ENCODE measurements at places on chromosomes 7 and 10.

GRCh38 chr7:131235489-131236317, 92.0 kb upstream of the MKLN1 start:
- no peak for DNase-seq

GRCh38 chr7:26645121-26645520, 219.3 kb downstream of the SKAP2 start:
- DNase-seq, result no peak

- DNase-seq, result no peak
Measured at GRCh38 chr10:94614558-94614957, 69.0 kb downstream of the HELLS start.

DNA sequence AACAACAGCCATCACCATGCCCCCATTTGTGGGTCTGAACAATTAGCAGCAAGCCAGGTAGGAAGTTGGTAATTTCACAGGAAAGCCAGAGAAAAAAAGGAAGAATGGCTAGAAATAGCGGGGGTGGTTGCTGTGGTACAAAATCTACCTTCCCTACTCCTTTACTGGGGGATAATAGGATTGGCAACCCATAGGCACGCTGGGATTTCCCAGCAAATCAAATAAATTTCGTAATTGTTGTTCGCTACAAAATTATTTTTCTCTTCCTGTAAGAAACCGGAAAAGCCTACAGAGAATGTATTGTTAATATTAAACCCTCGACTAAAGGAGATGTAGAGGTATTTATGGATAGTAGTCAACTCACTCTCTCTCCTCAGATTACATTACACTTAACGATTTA, 123.9 kb downstream of the DOCK4 start:
- no peak for DNase-seq

GRCh38 chr7:74495112-74496086, 41.7 kb downstream of the GTF2IRD1 start:
- no peak for DNase-seq

DNA sequence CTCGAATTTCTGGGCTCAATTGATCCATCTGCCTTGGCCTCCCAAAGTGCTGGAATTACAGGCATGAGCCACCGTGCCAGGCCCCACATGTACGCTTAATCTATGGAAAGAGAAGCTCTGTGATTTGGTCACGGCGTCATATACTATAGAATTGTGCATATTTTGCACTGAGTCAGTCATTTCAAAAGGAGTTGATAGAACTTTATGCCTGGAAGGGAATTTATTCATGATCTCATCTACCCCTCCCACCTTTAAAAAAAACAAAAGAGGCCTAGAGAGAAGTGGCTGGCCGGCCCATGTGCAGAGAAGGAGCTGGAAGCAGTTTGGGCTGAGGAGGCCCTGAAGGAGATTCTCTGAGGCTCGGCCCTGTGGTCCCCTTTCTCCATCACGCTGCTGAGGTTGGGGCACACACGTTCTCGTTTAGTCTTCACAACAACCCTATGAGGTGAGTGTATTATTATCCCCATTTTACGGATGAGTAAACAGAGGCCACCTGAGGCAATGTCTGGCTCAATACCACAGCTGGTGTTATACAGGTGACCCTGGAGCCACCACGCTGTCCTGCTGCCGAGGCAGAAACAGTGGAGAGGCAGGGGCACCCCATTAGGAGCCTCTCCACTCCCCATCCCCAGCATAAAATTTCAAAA, 47.2 kb upstream of the ZRANB1 start:
- peak; percentile 28 for DNase-seq

- peak; percentile 23 for DNase-seq
Measured at GRCh38 chr7:94374721-94375566, 19.8 kb upstream of the COL1A2 start.

GRCh38 chr7:132438926-132439325, 137.3 kb downstream of the PLXNA4 start:
- no peak for DNase-seq

DNA sequence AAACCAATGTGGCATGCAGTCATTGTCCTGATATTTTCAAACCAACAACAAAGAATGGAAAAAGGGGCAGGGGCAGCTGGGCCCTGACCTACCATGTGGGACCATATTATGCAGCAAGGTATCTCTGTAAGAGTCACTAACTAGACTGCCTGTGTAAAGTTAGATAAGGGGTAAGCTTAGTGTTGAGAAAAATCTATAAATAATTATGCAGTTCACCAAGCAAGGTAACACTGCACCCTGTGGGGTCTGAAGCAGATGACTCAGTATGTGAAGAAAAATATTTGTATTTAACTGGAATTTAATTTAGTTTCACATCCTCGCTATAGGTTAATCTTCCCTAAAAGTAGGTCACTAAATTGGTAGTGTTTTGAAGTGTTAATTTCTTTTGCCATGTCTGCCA, 99.3 kb downstream of the PPP1R3A start:
- no peak for DNase-seq

- DNase-seq, result no peak
Measured at GRCh38 chr7:139487366-139488080, 4.0 kb upstream of the KLRG2 start.

GRCh38 chr7:2074691-2075090, 158.1 kb downstream of the MAD1L1 start:
- DNase-seq, result no peak

DNA sequence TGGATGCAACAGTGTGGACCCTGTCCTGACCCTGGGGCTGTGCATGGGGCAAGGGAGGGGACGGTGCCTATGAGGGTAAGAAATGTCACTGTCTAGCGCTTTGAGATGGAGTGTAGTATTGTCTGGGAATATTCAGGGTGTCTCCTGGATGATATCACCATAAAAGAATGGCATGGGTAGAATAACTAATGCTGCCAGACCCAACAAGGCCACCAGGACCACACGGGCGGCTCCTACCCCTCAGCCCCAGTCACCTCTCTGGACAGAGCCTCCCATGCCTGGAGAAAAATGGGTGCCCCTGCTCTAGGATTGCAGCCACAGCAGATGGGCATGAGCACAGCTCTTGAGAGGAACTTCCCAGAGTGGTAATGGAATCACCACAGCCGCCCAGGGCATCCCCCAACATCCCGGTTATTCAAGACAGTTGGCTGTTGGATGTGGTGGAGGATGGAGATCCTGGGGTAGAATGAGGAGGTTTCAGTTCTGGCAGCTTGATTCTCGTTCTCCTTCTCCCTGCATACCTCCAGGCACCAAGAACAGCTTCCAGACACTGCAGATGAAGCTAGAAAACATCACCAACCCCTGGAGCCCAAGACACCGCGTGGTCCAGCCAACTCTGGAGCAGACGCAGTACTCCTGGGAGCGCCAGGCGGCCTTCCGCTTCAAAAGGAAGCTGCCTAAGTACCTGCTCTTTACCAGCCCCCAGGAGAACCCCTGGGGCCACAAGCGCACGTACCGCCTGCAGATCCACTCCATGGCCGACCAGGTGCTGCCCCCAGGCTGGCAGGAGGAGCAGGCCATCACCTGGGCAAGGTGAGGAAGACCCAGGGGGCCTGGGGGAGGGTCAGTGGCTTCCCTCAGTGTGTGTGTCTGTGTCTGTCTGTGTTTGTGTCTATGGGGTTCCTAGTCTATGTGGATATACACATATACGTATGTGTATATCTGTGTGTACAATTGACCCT, 6.2 kb downstream of the AOC1 start:
- peak; percentile 2 for DNase-seq

DNA sequence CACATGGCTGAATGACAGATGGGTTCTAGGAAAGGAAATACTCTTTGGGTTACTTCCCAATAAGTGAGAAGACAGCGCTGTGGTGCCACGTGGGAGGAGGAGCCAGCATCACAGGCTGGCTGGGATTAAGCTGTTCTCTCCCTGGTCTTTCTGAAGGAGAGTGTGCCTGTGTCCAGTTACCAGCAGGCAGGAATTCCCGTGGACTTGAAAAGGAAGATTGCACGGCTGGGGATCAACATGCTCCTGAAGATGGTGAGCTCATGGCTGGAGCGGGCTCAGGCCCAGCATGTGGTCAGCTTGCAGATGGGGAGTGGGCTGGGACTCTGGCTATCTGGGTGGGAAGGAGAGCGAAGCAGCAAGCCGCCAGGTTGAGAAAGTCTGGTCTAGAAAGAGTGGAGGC, 8.1 kb downstream of the ADCK2 start:
- DNase-seq, result no peak

GRCh38 chr7:156353352-156353751, 287.2 kb upstream of the RNF32 start:
- no peak for DNase-seq

Measured in breast epithelium (tissue), 4 donors.